ENCODE measurements at places on chromosomes 6 and 20.
A peak's percentile ranks its signal among the peaks of the same experiment; 100 is the strongest.

DNA sequence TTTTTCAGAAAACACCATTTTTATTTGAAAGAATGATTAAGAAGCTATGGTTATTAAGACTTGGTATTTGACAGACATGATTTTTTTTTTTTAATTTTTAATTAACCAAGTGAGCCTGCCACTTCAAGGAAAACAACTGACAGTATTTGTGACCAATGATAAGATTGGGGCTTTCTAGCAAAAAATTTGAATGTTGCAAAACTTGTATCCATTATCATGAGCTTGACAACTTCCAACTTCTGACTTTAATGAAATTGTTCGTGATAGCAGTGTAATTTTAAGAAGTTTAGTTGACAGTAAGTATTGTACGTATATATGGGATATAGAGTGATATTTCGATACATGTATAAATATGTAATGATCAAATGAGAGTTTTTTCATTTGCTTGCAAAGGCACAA lies 21.6 kb upstream of the POM121L2 start:
- no peak for DNase-seq

DNA sequence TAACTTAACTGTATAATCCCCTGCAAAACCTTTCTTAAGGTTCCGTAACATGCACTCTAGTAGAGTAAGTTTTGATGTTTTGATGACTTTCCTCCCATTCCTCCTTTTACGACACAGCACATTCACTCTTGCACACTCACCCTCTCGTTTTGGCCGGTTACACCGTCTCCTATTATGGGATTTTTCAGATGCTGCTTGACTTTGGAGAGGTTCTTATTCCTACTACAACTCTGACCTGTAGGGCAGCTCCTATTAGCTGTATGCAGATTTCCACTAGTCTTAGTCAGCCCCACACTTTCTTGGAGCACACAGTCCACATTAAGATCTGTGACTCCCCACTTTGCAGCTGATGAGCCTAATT lies 223.7 kb upstream of the SYNCRIP start:
- no peak for DNase-seq

DNA sequence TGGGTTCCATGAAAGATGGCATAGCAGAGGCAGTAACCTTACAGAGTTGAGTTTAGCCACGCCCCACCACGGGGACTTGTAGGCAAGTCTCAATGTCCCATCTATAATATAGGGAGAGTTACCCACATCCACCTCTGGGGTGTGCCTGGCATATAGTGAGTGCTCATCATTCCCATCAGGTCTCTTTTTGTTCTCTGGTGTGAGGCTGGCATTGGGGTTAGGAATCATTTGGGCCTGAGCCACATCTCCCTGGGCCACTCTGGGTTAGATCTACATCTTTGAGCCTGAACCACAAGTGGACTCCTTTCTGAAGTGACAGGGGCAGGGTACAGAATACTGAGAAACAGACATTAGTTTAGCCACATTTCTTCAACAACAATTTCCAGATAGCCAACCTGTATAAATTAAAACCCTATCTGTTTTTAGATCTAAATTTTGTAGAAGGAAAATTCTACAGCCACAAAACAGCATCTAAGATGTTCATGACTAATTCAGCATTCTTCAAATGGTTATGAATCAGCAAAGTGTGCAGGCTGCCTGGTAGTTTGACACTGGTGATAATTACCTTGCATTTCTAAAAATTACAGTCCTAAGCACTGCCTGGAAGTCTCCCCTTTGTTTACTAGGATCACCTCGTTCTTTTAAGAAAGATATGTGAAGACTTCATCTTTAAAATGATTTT lies 20.1 kb downstream of the RNF24 start:
- DNase-seq = peak; percentile 85

DNA sequence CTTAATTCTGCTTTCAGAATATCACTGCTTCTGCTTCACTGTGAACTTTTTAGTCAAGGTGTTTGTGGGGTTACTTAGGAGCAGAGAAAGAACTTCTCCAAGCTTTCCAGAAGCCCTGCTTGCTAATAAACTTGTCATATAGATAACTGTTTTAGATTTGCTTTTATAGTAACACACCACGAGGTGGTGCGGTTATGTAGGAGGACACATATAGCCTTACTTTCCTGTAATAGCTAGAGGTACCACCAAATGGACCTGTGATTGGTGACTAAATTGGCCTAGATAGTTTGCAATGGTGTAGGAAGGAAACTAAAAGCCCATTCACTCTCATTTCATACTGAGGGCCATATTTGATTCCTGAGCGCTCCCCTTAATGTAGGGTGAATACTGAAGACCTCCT lies 52.3 kb upstream of the BCLAF1 start:
- DNase-seq = no peak

GRCh38 chr20:63703976-63704748 lies 3.6 kb downstream of the ARFRP1 start:
- no peak for DNase-seq

- DNase-seq = peak; percentile 95
Observed at GRCh38 chr6:46191961-46192360, 21.2 kb upstream of the ENPP5 start.

DNA sequence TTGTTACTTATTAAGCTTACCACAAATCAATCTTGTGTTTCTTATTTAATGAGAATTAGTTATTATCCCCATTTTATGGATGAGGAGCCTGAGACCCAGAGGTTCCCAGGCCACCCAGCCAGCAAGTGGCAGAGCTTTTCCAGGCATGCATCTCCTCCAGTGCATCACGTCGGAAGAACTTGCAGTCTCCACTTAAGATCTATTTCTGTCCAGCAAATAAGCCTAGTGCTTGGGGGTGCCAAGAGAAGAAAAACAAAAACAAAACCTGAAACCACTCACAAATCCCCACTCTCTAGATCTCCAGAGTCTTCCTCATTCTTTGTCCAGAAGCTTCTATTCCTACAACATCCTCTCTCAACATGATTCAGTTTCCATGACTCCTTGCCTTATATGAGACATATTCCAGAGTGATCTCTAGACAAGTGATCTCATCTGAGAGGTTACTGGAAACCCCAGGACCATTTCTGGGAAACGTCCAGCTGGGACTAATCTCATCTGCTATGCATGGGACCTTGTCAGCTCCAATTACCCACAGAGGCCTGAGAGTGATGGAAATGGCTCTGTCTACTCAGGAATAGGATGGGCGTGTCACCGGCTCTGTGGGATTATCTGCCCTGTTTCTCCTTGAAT lies 4.1 kb downstream of the GUCA1B start:
- DNase-seq = no peak

- DNase-seq = no peak
Observed at GRCh38 chr20:48120120-48120519, 334.8 kb upstream of the SULF2 start.

DNA sequence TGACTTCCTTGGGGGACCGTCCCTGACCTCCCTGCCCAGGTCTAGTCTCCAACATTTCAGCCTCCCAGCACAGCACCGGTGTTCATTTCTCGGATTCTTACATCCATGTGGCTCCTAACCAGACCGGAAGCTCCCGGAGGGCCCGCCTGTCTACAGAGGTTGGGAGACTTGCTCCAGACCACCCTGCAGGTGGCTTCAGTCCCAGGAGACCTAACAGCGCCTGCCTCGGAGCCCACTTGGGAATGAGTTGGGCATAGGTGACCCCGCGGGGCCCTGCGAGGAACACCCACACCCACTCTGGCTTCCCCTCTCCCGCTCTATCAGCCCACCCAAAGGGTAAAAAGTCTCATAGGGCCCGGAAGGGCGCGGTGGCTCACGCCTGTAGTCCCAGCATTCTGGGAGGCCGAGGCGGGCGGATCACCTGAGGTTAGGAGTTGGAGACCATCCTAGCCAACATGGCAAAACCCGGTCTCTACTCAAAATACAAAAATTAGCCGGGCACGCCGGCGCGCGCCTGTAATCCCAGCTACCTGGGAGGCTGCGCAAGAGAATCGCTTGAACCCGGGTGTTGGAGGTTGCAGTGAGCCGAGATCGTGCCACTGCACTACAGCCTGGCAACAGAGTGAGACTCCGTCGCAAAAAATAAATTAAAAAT lies 5.4 kb downstream of the DPPA5 start:
- no peak for DNase-seq

GRCh38 chr6:48068278-48069251 lies 42.4 kb downstream of the PTCHD4 start:
- no peak for DNase-seq

DNA sequence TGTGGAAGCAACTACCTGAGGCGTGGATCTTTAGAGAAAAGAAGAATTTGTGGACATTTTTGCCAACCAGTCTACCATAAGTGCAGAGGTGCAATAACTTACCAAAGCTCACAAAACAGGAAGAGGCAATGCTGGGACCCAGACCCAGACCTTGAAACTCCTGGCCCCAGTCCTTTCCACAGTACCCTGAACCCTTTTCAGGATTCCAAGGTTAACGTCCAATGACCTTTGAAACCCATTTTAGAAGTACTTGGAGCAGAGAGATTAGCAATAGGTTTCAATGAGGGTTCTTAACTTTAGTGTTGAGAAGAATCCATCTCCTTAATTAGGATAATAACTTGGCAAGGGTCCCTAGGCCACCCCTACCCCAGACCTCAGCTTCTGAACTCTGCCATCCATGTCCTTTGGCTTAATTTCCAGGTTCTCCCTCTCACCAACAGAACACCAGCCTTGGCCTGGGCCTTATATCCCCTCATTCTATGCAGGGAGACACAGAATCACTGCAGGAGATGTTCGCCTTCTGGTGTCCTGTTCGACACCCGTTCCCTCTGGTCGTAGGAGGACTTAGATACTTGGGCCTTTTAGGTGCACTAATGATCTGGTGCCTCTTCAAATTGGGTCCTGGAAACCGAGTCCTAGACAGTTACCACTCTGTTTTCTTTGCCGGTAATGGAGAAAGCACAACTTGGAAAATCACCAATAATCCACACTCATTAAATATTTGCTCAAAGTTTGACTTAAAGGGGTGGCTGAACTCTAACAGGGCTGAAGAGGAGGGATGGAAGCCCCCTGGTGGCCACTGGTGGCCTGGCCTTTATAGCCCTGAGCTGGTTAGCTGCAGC lies 40.6 kb downstream of the ISM1 start:
- DNase-seq = peak; percentile 24

DNA sequence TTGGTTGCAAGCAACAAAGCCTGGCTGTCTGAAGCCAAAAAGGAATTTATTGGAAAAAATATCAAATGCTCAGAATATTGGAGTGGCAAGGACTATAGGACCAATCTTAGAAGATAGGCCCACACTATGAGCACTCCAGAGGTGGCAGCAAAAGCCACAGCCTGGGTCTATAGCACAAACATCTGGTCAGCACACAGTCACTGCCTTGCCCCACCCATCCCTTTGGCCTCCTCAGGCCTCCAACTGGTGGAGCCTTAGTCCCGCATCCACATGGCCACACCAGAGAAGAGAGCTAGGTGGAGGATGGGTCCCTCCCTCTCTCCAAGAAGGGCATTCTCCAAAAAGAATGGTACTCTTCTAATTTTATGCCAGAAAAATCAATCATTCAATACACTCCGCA lies 14.0 kb downstream of the NUDT3 start:
- DNase-seq = no peak

- peak; percentile 84 for DNase-seq
Observed at GRCh38 chr6:134035823-134036296, 16.6 kb downstream of the SLC2A12 start.

GRCh38 chr6:13406781-13407180 lies 78.4 kb upstream of the TBC1D7 start:
- peak; percentile 28 for DNase-seq

- no peak for DNase-seq
Observed at GRCh38 chr20:24732599-24732998, 216.5 kb upstream of the CST7 start.

- DNase-seq = no peak
Observed at GRCh38 chr20:1402149-1402548, 9.3 kb upstream of the FKBP1A start.

GRCh38 chr6:733431-734219 lies 40.7 kb upstream of the EXOC2 start:
- DNase-seq = no peak

DNA sequence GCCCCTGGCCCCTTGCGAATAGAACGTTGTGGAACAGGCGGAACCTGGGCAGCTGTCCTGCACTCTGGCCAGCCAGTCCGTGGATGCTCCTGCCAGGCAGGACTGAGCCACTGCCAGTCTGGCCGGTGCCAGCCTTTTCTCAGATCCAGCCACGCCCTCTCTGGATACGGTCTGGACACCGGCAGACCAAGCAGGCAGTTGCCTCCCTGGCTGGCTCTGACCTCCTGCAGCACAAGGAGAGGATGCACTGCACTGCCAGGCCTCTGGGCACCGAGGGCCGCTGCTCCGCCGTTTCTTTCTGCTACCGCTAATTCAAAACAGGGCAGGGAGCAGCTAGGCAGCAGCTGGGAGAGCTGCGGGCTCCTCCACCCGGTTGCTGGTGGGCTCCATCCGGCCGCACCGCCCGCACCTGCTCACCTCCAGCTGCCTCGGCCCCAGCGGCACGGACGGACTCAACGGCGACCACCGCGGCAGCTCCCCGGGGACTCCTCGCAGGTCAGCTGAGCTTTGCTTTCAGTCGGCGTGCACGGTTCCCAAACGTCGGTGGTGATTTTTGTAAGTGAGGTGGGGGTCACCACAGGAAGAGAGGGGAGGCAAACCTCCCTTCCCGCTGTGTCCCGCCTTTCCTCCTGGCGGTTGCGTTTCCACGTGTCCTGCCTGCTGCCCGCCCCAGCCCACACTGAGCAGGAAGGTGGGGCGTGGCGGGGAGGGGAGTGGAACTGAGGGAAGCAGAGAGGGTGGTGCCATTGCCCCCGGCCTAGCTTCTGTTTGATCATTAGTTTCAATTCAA lies 30.3 kb upstream of the AFDN start:
- peak; percentile 35 for DNase-seq

- DNase-seq = no peak
Observed at GRCh38 chr6:5351552-5352210, 90.4 kb downstream of the FARS2 start.
